ENCODE measurements at places on chromosomes 6 and 20. TPM values are rescaled to one million over a fixed set of nuclear protein-coding genes. Genes with fewer than 3 reads are reported as not detected.

DNA sequence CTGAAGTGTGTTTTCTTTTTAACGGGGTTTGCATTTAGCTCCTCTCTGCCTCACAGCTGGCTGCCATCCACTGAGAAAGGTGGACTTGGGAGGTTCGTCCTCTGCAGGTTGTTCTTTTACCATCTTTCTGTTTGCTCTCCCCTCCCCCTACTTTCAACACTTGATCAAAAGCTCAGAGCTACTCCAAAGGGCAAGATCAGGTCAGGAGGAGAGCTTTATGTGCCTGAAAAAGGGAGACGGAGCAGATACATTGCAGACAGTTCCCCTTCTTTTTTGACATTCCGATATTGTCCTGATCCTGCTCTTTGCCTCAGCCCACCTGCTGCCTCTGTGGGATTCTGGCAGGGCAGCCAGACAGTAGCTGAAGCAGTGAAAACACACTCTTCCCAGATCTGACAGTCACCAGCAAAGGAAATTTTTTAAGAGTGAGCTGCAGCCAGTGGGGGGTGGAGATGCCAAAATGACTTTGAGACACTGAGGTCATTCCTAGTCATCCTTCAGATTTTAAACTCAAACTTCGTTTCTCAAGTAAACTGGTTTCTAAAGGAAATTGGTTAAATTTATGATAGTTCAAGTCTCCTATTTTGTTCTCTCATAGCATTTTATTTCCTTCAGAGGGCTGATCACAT lies 26.5 kb downstream of the SMLR1 start:
- no peaks in the 10 kb centered on the region for H3K36me3 ChIP-seq
- DNase-seq = no peak
- no peaks in the 10 kb centered on the region for H3K27me3 ChIP-seq
- H3K27ac ChIP-seq = no peak overlapping the region
- H3K4me1 ChIP-seq = 0 out of 2 replicates have a peak, but pooled peaks cover 3% of the 10 kb centered on the region
- no peak overlapping the region for H3K4me3 ChIP-seq

DNA sequence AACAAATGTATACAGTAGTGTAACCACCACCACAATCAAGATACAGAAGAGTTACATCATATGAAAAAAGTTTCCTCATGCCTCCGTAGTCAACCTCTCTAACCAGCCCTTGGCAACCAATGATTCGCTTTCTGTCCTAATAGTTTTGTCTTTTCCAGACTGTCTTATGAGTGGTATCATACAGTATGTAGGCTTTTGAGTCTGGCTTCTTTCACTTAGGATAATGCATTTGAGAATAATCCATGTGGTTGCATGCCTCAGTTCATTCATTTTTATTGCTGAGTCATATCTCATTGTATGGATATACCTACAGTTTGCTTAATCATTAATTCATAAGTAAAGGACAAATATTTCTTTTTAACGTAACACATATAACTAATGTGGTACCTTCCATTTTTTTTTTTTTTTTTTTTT lies 86.4 kb upstream of the RIPOR2 start:
- no peaks in the 10 kb centered on the region for H3K36me3 ChIP-seq
- H3K4me1 ChIP-seq = no peaks in the 10 kb centered on the region
- no peak overlapping the region for H3K27ac ChIP-seq

DNA sequence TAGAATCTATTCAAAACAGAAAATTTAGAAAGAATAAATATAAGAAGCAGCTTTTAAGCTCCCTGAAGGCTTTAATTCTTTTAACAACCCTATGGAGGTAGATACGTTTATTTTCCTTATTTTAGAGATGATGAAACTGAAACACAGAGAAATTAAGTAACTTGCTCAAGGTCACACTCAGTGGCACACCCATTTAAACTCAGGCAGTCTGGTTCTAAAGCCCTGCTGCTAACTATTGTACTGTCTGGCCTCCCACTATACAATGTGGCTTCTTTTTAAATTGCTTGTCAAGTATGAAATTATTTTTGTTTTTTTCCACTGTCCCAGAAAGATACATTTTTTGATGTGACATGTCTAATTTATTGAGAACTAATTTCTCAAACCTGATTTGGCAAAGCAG lies 55.7 kb downstream of the FAM217A start:
- no peak for DNase-seq
- H3K36me3 ChIP-seq = peaks cover 6% of the 10 kb centered on the region
- H3K27ac ChIP-seq = peak overlapping the region; percentile 99
- H3K27me3 ChIP-seq = no peaks in the 10 kb centered on the region
- no peak overlapping the region for H3K4me3 ChIP-seq
- peaks cover 30% of the 10 kb centered on the region for H3K4me1 ChIP-seq

DNA sequence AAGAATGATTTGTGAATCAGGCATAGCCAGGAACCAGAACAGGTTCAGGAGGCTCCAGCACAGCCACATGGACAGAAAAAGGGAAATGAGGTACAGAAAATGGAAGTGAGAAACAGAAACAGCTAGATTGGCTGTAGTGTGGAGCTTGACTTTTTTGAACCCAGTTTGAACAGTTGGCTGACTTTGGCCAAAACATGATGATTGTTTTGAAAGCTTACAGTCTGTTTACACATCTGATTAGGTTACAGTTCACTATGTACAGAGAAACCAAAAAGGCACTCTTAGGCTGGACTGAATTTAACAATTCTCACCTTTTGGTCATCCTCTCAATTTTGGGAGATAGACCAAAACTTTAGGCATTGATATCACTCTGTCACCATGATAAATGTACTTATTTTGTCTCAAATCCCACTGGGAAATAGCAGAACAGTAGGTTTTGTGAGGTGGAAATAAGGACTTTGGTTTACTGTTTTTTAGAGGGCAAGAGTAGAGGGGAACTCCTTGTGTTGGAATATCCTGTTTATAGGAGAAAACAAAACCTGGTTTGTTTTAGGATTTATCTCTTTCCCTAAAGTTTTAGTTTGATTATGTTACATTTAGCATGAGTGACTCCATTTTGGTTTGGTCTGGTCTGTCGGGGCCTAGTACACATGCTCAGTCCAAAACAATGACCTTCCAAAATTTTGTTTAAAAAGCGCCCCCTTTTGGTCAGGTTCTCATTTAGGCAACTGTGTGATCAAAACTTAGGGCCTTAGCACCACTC lies 123.1 kb downstream of the OLIG3 start:
- H3K36me3 ChIP-seq = no peaks in the 10 kb centered on the region
- no peak for DNase-seq
- no peak overlapping the region for H3K27ac ChIP-seq
- no peak overlapping the region for H3K4me3 ChIP-seq

DNA sequence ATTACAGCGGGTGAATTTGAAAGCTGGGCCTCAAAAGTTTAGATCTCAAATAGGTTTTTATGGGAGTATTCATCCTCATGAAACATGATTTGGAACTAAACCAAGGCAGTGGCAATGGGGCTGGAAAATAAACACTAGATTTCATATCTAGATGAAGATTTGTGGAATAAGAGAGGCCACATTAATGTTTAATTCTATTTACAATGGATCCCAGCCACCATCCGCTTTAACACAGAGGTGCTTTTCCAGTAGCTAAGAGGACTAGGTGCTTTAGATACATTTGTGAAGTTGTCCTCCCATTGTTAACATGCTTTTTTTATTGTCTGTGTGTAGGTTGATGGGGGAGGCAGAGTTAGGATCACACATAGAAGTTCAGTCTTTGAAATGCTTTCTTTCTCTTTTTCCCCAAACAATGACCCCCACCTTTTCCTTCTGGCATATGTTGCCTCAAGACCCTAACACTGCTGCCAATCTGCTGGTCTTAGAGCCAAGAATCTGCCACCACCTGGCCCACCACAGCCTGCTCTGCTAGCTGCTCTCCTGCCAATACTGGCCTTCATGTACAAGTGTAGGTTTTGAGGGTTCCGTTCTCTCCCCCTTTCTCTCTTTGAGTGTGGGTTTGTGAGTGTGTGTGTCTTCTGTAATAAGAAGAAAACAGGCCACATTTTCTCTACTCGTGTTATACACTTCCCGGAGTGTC lies 27.8 kb upstream of the GFRAL start:
- H3K27me3 ChIP-seq = no peaks in the 10 kb centered on the region
- no peak overlapping the region for H3K27ac ChIP-seq
- no peak overlapping the region for H3K4me3 ChIP-seq
- H3K4me1 ChIP-seq = no peaks in the 10 kb centered on the region

- no peaks in the 10 kb centered on the region for H3K27me3 ChIP-seq
- no peak overlapping the region for H3K27ac ChIP-seq
- no peaks in the 10 kb centered on the region for H3K36me3 ChIP-seq
Measured at GRCh38 chr6:115058414-115059211, 715.8 kb upstream of the HS3ST5 start.

DNA sequence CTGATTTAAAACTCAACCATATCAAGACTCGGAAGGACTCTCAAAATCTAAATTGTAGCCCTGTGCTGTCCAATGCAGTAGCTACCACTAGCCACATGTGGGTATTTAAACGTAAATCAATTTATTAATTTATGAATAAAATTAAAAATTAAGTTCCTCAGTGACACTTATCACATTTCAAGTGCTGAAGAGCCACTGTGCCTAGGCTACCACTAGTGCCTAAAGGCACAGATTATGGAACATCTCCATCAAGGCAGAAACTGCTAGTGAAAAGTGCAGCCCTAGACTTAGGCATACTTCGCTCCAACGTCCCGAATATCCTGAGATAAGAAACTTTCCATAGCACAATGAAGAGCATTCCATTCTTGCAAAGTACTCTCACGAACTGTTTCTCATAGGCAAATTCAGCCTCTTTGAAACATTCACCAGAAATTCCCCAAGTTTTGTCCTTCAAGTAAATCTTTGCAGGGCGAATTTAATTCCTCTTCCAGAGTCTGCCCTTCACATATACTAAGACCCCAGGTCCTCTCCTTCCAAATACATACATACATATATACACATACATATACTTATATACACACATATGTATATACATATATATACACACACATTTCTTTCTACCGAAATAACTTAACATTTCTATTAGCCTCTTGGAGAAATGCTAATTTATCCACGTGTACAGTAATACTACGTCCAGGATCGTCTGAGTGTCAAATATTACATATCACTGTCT lies 1.3 kb downstream of the SUPT3H start:
- no peak for DNase-seq
- no peaks in the 10 kb centered on the region for H3K36me3 ChIP-seq
- peak overlapping the region; percentile 96 for H3K27ac ChIP-seq
- H3K27me3 ChIP-seq = no peaks in the 10 kb centered on the region

GRCh38 chr6:152121910-152122309 lies 314.4 kb downstream of the ESR1 start:
- no peaks in the 10 kb centered on the region for H3K27me3 ChIP-seq
- H3K27ac ChIP-seq = no peak overlapping the region
- H3K4me3 ChIP-seq = no peak overlapping the region
- DNase-seq = no peak
- H3K36me3 ChIP-seq = no peaks in the 10 kb centered on the region
- no peaks in the 10 kb centered on the region for H3K4me1 ChIP-seq

GRCh38 chr6:148831064-148831463 lies 84.2 kb downstream of the UST start:
- H3K4me1 ChIP-seq = no peaks in the 10 kb centered on the region
- H3K27ac ChIP-seq = no peak overlapping the region
- no peak overlapping the region for H3K4me3 ChIP-seq
- H3K36me3 ChIP-seq = no peaks in the 10 kb centered on the region
- no peak for DNase-seq
- no peaks in the 10 kb centered on the region for H3K27me3 ChIP-seq

GRCh38 chr20:43507150-43508080 lies at the start of gene L3MBTL1:
Gene L3MBTL1, plus strand, starts transcription at chr20:43507697. Its CDS starts 5,807 bp downstream, at chr20:43513504.
- H3K4me1 ChIP-seq = no peaks in the 10 kb centered on the region
- DNase-seq = no peak
- H3K36me3 ChIP-seq = no peaks in the 10 kb centered on the region
- H3K27ac ChIP-seq = peak within 1 kb of the TSS; percentile 67
- H3K4me3 ChIP-seq = peak within 1 kb of the TSS; percentile 73
- H3K27me3 ChIP-seq = no peaks in the 10 kb centered on the region

GRCh38 chr6:30570263-30570662 lies 979 bp upstream of the ABCF1 start:
- H3K27me3 ChIP-seq = no peaks in the 10 kb centered on the region
- H3K27ac ChIP-seq = no peak overlapping the region
- H3K36me3 ChIP-seq = peaks cover 3% of the 10 kb centered on the region
- H3K4me3 ChIP-seq = peak overlapping the region; percentile 88

- H3K27ac ChIP-seq = no peak overlapping the region
- DNase-seq = no peak
- peaks cover 10% of the 10 kb centered on the region for H3K27me3 ChIP-seq
- H3K4me1 ChIP-seq = peaks cover 11% of the 10 kb centered on the region
- H3K36me3 ChIP-seq = no peaks in the 10 kb centered on the region
- no peak overlapping the region for H3K4me3 ChIP-seq
Measured at GRCh38 chr6:99350573-99350972, 1.1 kb upstream of the FAXC start.

DNA sequence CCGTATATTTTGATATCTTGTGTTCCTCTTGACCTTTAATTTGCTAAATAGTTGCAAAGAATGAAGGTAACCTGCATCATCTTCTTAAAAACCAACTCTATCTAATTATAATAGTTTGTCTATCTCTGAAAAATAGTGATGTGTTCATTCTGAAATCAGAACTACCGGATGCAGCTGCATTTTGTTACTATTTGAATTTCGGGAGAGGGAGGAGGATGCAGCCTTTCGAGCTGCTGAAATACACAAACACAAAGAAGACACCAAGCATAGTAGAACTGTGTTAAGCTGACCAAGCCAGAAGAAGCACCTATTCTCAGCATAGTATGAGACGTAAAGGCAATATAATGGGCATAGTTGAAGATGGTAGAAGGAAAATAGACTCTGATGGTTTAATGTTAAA lies 33.1 kb downstream of the PTPN1 start:
- peak overlapping the region; percentile 88 for H3K27ac ChIP-seq
- H3K4me3 ChIP-seq = no peak overlapping the region
- H3K27me3 ChIP-seq = no peaks in the 10 kb centered on the region
- no peak for DNase-seq
- peaks cover 53% of the 10 kb centered on the region for H3K4me1 ChIP-seq

BPIFB1 gene
- 0.10 TPM for total RNA-seq

TFAP2D gene
- total RNA-seq = not detected

C6orf141 gene
- 0.15 TPM for total RNA-seq

RSPO3 gene
- total RNA-seq = not detected

SLC17A3 gene
- not detected for total RNA-seq

MUC21 gene
- not detected for total RNA-seq

SALL4 gene
- total RNA-seq = 1.6 TPM

CLPSL1 gene
- total RNA-seq = not detected

CCR6 gene
- not detected for total RNA-seq

HACE1 gene
- total RNA-seq = 13.0 TPM

MRAP2 gene
- 2.5 TPM for total RNA-seq

MCCD1 gene
- total RNA-seq = not detected

PREX1 gene
- total RNA-seq = 20.0 TPM

ANGPT4 gene
- total RNA-seq = not detected

LY6G5B gene
- 21.2 TPM for total RNA-seq

Data from Panc1 (cell line).